ENCODE measurements at places on chromosomes 3 and 15.

DNA sequence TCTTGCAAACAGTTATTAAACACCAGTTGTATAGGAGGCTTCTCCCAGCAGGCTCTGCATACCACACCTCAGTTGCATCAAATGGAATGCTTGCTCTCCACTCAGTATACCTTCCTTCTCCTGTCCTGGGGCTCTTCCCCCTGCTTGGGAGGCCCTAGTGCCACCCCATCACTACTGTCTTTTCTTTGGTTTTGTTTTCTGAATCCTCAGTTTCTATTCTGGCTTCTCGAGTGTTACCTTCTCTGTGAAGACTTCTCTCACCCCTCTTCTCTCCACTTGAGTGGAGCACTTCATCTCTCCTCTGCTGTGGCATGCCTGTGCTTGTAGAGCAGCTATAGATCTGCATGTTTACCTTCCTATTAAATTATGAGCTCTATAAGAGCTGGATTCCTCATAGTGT is 75.7 kb upstream of the TPRG1 start:
- DNase-seq, result no peak

DNA sequence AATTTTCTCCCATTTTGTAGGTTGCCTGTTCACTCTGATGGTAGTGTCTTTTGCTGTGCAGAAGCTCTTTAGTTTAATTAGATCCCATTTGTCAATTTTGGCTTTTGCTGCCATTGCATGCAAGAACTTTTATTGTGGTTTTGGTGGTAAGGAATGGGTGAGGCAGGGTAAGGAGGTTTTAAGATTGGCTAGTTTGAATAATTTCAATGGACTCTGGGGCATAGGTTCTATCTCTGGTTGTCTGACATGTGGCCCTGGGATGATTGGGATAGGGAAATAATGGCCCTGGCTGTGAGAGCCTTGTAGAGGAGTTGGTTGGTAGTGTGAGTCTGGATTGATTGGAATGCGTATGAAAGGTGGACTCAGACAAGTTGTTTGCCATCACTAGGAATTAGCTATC is 38.0 kb downstream of the SEC22A start:
- no peak for DNase-seq

DNA sequence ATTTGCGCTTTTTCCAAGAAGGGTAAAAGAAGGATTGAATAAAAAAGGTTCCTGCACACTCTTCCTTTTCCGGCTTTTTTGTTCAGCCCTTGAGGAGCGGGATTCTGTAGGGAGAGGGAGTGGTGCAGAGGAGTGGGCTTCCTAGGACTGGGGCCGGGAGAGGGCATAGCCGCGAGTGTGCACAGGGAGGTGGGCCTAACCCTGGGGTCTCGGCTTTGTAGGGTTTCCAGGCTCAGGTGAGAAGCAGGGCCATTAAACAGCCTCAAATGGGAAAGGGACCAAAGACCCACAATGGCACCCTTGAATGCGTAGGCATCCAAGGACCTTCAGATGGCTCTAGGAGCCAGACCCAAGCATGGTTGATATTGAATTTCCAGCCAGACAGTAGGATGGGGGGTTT is 35.4 kb upstream of the RAB6B start:
- DNase-seq, result no peak

DNA sequence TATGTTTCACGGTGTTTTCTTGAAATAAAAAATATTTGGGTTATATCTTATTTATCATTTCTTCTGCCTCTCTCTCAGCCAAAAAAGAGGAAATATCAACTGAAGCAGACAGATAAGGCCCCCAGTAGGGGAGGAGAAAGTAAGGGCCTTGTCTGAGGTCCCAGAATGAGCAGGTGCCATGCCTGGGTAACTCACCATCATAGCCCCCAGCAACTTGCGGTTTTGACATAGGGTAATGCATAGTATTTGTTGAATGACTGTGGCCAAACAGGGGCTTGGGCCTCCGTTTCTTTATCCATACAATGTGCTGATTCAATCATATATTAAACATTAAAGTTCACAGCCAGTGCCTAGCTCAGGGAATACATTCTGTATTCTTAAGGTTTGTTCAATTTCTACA is 119.6 kb downstream of the ABI3BP start:
- DNase-seq, result no peak

GRCh38 chr3:135862361-135862760 is 103.2 kb upstream of the PPP2R3A start:
- no peak for DNase-seq

GRCh38 chr3:34504366-34504765 is 705.9 kb downstream of the PDCD6IP start:
- DNase-seq, result no peak

DNA sequence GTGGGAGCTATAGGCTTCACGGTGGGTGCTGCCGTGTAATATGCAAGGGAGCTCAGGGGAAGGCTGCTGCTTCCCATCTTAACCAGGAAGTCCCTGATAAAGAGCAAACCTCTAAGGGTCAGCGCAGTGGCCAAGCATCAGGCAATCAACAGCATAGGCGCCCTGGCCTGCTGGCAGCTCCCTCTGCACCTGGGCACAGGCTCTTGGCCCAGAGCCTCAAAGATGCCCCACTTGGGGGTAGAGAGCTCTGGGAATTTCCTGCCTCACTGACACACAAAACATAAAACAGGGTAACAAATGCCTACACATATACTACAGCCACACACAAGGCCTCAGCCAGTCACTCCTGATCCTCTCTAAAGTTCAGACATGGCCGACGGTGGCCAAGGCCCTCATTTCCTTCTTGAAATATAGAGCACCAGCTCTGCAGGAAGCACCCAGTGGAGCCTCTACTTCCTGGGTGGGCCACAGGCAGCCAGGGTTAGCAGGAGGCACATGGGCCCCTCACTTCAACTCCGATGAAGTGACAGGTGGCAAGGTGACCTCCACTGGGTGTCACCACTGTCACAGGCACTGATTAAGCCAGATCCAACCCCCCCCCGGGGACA is 20.5 kb downstream of the SLC41A3 start:
- DNase-seq, result no peak

DNA sequence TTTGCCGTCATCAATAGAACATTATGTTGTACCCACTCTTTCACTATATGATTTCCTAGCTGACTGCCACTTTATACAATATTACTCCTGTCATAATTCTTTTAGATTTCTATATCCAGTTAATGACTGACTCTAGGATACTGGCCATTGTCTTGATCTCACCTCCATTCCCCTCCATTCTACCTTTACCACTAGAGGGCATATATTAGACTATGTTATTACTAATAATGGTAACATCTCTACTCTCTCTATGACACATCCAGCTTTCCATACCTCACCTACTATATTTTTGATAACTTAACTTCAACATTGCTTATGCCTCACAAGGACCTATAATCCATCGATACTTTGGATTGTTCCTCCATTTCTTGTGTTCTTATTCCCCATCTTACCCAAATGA is 31.4 kb upstream of the POU1F1 start:
- no peak for DNase-seq

GRCh38 chr3:25448750-25449692 is 21.0 kb downstream of the RARB start:
- no peak for DNase-seq

GRCh38 chr3:39849992-39850715 is 40.7 kb downstream of the MYRIP start:
- DNase-seq, result no peak

DNA sequence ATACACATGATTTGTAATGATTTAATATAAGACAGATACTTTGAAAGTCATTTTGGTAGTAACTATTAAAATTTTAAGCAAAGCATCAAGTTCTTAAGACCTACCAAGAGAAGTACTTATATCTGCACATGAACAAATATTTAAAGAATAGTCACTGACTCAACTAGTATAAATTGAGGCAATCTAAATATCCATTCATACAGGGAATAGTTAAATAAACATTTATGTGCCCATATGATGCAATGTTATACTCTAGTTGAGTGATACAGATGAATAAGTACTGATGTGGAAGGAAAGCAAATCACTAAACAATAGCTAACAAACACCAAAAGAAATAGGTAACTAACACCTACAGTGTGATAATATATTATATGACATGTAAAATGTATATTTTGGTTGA is 527.7 kb downstream of the EPHA3 start:
- no peak for DNase-seq

DNA sequence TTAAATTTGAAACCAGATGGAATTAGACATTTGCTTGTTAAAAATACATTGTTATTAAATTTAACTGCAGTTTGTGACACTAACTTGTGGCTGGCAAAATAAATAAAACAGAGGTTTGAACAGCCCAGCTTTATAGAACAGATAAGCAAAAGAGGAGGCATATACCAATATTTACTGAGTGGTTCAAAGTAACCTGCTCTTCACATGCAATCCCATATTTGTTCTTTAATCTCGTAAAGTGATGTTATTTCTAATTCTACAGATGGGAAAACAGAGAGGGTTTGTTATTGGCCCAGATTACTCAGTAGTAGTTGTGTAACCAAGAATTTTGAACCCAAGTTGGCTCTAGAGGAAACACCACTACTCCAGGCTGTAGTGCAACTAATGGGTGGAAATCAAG is 37.6 kb downstream of the WNT5A start:
- DNase-seq, result no peak

DNA sequence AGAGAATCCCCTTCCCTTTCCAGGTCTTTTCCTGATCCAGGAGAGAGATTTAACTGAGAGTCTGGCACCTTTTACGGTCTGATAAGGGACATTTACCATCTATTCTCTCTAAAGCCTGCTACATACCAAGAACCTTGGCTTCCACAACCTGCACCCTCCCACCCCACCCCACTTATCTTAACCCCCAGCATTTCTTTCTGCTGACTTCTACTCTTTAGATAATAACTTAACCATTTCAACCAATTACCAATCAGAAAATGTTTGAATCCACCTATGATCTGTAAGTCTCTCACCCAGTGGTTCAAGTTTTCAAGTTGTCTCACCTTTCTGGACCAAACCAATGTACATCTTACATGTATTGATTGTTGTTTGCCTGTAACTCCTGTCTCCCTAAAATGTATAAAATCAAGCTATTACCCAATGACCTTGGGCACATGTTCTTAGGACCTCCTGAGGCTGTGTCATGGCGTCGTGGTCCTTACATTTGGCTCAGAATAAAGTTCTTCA is 74.0 kb downstream of the MCF2L2 start:
- DNase-seq, result no peak

DNA sequence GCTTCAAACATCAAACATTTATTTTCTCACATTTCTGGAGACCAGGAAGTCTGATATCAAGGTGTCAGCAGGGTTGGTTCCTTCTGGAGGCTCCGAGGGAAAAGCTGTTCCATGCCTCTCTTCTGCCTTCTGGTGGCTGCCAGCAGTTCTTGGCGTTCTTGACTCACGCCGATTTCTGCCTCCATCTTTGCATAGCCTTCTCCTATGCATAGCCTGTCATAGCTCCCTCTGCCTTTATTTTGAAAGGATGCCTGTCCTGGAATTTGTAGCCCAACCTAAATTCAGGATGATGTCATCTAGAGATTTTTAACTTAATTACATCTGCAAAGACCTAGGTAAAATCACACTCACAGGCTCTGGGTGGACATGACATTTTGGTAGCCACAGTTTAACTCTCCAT is 70.4 kb downstream of the RGMA start:
- no peak for DNase-seq

GRCh38 chr15:76793162-76793561 is 112.0 kb downstream of the SCAPER start:
- no peak for DNase-seq

DNA sequence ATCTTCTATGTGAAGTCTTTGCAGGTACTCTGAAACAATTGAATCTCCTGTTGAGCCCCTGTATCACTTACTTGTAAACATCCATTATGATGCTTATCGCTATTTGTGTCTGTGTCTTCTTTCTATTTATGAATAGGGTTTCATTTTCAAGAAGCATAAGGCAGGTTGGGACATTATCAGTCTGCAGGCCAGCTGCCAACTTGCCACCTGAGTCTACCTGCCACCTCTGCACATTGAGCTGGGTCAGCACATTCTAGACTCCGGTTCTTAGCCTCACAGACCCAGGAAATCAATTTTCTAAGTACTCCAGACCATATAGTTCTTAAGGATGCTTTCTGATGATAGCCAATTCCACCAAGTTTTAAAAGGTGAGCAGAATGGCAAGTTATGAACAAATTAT is 105.7 kb upstream of the MCTP2 start:
- DNase-seq, result no peak

DNA sequence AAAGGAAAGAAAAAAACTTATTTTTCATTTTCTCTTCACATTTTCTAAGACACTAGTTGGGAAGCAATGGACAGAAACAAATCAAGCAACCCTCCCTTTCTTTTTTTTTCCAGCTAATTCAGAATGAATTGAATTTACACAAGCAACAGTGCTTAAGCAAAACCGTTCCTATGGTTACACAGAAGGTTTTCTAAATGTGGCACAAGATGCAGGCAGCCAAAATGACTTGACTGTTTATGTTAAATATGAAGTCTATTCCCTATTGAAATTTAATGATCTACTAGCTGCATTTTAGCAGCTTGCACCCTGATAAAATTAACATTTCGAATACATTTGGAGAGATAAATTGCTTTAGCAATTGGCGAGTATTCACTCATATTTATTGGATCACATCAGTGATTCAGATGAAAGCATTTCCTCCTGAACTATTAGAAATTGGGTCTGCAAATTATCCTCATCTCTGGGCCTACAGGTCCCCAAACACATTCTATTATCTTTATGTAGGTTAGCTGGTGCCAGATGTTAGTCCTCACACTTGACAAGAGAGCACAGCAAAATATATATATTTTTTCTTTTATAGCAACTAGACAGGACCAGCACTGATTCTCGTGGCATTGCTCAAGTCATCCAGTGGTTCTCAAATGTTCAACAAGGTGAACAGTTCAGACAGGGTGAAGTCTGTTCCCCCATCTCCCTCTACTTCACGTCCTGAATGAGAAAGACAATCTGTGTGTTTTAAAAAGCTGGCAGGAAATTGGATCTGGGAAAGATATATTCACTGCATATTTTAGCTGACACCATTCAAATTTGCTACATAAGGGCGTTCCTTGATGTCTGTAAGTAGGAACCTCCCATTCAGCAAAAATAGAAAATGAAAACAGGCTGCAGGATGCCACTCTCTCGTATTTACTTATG is 463.6 kb upstream of the KCNMB2 start:
- no peak for DNase-seq

DNA sequence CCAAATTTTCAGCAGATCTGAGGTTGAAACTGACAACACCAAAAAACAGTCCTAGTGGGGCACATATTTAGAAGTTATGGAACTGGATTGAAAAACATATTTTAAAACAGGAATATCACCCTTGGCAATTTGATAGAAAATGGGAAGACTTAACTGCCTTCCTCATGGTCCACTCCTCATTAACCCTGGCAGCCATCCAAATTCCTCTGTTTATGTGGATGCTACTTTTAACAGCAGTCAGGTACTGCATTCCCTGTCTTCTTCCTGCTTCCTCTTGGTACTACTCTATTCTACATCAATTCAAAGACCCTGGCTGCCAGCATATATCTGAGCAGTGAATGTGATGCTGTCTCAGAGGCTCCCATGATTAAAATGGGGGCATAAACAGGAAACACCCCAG is 54.3 kb downstream of the PDE8A start:
- no peak for DNase-seq
